Spinal cord (tissue), 10 donors: ENCODE measurements at places on chromosomes 6 and 20. TPM values are rescaled to one million over a fixed set of nuclear protein-coding genes. Genes with fewer than 3 reads are reported as not detected.
A peak's percentile ranks its signal among the peaks of the same experiment; 100 is the strongest.

- DNase-seq: no peak
These were observed 23.3 kb downstream of the EDN1 start for GRCh38 chr6:12313306-12313991.

DNA sequence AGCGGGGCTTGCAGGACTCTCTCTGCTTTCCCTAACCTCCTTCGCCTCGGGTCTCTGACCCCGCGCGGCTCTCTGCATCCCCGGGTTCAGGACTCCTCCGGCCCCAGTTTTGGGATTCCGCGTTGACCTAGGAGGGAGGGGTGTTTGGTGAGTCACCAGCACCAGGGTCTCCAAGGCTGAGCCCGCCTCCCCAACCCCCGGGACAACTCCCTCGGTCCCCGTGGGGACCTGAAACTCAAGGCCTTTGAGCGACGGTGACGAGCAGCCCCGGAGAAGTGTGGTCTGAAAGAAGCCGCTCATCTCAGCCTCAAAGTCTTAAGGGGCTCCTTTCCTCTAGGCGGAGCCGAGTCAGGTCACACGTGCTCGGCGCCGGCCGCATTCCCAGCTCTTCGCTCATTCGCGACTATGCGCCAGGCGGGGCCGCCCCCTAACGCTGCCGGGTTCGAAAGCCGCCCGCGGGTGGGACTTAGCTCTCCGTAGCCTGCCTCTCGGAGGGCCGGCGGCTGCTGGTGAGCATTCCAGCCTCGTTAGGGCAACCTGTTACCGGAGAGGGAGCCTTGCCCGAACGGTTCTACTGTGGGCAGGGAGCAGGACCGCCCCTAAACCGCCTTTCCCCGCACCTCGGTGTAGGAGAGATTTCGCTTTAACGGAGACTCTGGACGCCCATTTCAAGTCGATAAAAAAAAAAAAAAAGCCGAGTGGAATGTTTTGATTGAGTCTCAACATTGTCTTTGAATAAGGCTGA lies 3.0 kb upstream of the PRDM13 start:
- no peak for DNase-seq

DNA sequence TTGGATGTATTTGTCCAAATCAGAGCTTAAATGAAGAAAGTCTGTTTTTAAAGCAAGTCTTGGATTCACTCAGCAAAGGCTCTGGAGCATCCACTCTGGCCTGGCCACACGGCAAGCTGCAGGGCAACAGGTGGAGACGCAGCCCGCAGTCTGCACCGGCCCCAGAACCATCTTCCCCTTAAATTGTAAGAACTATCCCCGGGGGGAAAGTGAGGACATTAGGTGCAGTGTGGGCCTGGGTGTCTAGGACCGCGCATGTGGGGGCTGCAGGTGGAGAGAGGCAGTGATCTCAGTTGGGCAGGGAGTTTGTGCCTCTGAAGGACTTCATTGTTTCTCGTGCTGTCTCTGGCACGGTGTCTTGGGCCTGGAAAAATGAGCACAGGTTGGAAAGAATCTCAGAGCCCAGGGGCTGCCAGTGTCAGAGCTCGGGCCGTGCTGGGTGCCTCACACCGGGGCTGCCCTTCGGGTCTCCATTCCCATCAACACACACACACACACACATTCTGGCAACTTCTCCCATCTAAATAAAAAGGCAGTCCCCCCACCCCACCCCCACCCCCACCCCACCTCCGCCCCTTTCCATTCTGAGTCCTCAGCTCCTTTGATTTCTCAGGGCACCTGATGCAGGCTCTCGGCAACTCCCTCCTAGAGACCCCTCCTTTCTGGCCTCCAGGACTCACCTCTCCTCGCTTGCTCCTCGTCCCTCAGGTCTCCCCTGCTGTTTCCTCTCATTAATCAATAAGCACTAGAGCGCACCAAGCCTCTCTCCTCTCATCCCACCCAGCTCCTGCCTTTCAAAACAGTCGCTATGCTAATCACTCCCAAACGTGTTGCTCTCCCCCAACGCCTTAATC lies 48.4 kb downstream of the FOXF2 start:
- DNase-seq: no peak

Gene TGM2
- polyA plus RNA-seq: 12.9 TPM

Gene XKR7
- 9.0 TPM for polyA plus RNA-seq

GRCh38 chr6:128554302-128554701 lies 33.9 kb upstream of the PTPRK start:
- no peak for DNase-seq

- no peak for DNase-seq
These were observed 1.7 kb upstream of the GMPR start for GRCh38 chr6:16236631-16237199.

- DNase-seq: no peak
These were observed 476.0 kb downstream of the KHDRBS2 start for GRCh38 chr6:61810047-61810446.

GRCh38 chr6:165325609-165326008 lies 16.2 kb upstream of the C6orf118 start:
- no peak for DNase-seq

GRCh38 chr6:13485303-13485702 lies 2.1 kb downstream of the GFOD1 start:
- peak; percentile 30 for DNase-seq

- no peak for DNase-seq
These were observed 215.2 kb downstream of the TMEM242 start for GRCh38 chr6:157107915-157108651.

Gene OPN5
- 1.0 TPM for polyA plus RNA-seq

Gene LRRC73
- polyA plus RNA-seq: 8.2 TPM

DNA sequence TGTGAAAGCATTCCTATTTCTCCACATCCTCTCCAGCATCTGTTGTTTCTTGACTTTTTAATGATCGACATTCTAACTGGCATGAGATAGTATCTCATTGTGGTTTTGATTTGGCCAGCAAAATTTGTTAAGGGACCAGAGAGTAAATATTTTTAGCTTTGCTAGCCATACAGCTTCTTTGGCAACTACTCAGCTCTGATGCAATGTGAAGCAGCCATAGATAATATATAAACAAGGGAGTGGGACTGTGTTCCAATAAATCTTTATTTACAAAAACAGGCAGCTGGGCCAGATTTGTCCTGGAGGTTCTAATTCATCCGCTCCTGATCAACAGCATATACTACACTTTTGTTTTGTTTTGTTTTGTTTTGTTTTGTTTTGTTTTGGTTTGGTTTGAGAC lies 202.9 kb downstream of the ZNF217 start:
- DNase-seq: no peak

Gene SRSF12
- polyA plus RNA-seq: 27.8 TPM

Gene ERGIC3
- polyA plus RNA-seq: 256 TPM

DNA sequence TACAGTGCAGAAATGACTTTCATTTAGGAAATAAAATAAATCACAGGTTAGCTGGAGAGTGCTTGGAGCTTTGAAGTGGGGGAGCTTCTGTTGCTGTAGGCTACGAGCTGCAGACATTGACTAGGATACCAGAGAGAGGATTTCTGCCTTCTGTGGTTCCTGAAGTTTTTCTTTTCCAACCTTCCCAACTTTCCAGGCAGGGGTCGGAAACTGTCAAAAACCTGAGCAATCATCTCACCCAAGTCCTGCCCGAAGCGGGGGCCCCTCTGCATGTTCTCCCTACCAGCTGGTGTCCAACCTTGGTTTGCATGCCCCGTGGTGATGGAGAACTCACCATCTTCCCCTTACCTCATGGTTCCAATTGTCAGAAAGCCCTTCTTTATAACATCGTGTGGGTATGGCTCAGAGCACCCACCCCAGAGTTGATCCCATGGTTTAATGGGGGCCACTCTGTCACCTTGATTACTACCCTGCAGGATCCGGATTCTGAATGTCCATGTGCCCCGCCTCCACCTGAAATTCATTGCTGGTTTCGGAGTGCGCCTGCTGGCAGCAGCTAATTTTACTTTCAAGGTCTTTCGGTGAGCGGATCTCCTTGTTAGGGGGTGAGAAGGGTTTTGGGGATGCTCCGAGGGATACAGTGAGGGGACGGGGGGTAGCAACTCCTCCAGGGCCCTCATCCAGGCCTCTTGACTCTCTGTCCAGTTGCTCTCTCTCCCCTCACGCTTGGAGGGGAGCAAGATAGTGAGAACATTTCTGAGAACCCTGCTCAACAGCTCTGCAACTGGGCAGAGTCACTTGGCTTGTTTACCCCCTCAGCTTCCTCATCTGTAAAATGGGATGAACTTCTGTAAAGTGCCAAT lies 5.1 kb downstream of the BPIFB2 start:
- no peak for DNase-seq

Gene NCR2
- not detected for polyA plus RNA-seq

DNA sequence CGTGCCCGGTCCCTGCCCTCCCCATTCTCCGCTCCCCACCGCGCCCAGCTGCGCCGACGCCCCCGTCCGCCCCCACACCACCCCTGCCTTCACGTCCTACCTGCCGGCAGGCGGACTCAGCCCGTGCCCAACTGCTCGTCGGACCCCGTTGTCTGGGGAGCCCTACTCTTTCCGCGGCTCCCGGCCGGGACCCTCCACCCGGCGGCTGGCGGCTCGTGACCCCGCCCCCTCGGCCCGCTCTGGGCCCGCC lies at the start of gene SERAC1:
Gene SERAC1, minus strand, starts transcription at position 223 of the 250 bp plus-strand sequence. CDS start 9,899 bp downstream, outside the sequence.
- DNase-seq: no peak

GRCh38 chr20:20785226-20785625 lies 72.8 kb upstream of the RALGAPA2 start:
- no peak for DNase-seq

Gene DOP1A
- 34.5 TPM for polyA plus RNA-seq

GRCh38 chr20:8718279-8718678 lies 350.6 kb upstream of the PLCB4 start:
- no peak for DNase-seq

DNA sequence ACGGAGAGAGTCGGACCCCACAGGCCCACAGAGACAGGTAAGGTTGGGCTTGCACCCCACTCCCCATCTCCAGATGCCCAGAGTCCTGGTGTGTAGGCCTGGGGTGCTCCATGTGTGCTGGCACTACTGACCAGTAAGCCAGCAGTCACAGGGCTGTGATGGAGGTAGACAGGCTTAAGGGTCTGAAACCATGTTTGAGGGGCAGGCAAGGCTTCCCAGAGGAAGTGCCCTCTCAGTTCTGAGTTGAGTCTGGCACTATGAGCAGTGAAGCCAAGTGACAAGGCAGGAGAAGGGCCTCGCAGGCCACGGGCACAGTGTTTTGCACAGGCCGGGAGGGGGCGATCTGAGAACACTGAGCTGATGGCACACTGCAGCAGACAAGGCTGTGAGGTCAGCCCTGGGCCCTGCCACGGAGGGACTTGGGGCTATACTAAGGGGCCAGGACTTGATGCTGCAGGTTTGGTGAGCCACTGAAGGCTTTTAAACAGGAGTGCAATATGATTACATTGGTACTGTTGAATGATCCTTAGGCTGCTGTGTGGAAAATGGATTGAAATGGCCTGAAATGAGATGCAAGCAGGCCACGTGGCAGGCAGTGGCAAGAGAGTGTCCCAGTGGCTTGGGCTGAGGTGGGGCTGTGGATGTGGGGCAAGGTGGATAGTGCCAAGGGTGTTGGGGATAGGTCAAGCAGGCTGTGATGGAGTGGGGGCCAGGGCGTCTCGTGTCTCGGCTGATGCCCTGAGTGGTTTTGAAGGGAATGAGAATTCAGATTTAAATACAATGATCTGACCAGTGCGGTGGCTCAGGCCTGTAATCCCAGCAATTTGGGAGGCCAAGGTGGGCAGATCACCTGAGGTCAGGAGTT lies 20.3 kb downstream of the TTBK1 start:
- no peak for DNase-seq

DNA sequence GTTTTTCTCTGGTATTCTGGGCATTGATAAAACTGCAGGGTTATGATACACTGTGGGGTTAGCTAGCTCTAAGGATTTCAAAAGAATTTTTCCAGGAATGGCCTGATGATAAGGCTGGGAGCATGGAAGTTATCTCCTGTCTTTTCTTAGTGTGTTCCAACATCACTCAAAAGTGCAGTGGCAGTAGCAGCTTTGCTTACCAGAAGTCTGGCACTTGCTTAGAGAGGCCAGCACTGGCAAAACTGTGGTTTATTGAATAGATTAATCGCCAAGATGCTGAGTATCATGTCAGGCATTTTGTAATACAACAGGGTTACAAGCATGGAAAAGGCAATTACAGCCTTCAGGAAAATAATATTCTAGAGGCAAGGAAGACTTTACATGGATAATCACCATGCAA lies 719.5 kb upstream of the GJE1 start:
- no peak for DNase-seq

DNA sequence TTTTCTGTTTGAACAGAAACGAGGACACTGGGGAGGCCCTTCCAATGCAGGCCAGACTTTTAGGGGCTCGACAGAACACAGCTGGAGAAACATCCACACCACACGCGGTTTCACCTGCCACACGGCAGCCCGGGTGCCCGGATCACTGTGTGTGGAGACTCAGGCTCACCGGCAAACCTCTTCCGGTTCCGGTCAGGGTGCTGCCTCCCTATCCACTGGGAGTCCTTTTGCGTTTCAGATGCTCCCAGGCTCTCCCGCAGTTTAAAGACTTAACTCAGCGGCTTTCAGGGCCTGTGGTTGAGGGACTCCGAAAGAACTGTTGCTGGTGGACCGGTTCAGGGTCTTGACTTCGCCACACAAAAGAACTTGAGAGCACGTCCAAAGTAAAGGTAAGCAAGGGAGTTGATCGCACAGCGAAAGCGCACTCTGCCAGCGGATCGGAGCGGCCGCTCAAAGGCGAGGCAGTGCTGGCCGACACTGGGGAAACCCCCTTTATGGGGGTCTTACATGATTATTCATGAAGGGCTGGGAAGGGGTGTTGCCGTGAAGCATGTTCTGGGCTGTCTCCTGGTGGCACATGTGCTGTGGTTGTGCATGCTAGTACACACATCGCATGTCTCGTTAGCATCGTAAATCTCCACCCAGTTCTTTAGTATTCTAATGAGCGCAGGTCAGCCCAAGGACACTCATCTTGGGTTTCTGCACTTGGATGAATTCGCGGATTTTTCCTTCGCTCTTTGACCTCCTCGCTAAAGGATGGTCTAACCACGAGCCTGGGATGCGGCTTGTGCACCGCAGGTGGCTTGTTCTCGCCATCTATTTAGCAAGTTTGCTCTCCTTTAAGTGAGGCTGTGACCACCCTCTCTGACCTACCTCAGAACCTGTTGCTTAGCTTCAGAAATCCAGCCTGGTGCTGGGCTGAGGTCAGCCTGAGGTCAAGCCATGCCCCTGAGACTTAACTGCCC lies 180.3 kb downstream of the CDH26 start:
- DNase-seq: no peak

GRCh38 chr6:130575971-130576370 lies 210.2 kb downstream of the TMEM200A start:
- DNase-seq: no peak

- DNase-seq: no peak
These were observed 102.2 kb upstream of the EXOC2 start for GRCh38 chr6:795046-795685.

DNA sequence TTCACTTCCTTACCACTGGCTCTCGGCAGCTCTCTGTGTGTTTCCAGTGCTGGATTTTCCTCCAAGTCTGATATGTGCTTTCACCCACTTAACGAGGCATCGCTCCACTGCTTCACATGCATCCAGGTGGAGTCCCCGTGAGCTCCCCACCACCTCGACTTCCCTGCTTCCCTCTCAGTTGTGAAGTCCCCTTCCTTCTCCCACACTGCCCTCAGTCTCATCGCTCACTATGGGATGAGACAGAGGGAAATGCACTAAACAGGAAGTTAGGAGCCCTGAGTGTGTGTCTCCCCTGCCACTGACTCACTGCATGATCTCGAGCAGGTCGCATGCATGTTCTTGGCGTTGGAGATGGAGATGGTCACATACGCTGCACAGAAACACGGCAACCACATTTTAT lies 84.0 kb downstream of the MTHFD1L start:
- DNase-seq: no peak

- DNase-seq: no peak
These were observed 6.1 kb downstream of the UQCC2 start for GRCh38 chr6:33705268-33705885.

GRCh38 chr6:21214738-21215448 lies 378.7 kb upstream of the SOX4 start:
- DNase-seq: no peak

Gene CNR1
- polyA plus RNA-seq: 52.5 TPM

- no peak for DNase-seq
These were observed 21.7 kb upstream of the SSR1 start for GRCh38 chr6:7334685-7335084.
